ENCODE measurements at places on chromosomes 6 and 20.

GRCh38 chr6:54193560-54193959, 82.3 kb downstream of the MLIP start:
- no peak for DNase-seq

DNA sequence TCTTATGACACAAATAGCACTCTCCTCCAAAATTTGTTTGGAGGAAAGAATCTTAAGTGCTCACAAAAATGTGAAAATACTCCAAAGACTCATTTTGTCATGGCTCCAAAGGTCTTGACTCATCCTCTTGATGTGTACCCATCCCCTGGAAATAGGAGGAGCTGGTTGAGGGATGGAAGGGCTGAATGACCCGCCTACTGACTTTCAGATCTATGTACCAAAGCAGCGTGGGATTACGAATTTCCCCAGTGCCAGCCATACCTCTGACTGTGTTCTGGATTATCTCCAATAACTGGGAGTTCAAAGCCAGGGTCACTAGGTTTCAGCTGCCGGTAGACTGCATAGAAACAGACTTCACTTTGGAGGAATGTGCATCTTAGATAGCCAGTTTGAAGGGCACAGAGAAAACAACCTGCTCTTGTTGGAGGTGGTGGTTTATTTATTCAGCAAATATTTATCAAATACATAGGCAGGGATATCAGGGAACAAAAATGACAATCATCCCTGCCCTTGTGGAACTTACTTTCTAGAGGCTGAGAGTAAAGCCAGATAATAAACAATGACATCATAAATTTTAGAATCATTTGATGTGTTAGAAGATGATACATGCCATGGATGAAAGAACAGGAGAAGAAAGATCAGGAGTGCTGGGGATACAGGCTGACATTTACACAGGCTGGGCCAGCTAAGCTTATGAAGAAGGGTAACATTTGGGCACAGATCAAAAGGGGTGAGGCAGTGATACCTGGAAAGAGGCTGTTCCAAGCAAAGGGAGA, 246.6 kb downstream of the TBXT start:
- DNase-seq: no peak

DNA sequence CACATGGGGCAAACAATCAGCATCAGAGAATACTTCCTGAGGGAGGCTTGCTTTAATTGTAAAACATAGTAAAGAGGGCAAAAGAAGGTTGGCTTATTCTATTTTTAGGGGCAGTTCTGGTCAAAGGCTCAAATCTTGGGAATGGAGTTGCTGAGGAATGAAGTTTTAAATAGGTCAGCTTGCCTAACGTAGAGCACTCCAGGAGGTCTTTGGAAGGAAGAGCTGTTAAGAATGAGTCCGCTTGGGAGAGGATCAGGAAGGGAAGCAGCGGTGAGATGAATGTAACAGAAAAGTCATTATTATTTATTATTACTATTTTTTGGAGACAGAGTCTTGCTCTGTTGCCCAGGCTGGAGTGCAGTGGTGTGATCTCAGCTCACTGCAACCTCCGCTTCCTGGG, 108.7 kb downstream of the ZFAND3 start:
- DNase-seq: no peak

- no peak for DNase-seq
These were observed 31.0 kb upstream of the PRL start for GRCh38 chr6:22327881-22328280.
